ENCODE measurements at places on chromosomes 6 and 20.

DNA sequence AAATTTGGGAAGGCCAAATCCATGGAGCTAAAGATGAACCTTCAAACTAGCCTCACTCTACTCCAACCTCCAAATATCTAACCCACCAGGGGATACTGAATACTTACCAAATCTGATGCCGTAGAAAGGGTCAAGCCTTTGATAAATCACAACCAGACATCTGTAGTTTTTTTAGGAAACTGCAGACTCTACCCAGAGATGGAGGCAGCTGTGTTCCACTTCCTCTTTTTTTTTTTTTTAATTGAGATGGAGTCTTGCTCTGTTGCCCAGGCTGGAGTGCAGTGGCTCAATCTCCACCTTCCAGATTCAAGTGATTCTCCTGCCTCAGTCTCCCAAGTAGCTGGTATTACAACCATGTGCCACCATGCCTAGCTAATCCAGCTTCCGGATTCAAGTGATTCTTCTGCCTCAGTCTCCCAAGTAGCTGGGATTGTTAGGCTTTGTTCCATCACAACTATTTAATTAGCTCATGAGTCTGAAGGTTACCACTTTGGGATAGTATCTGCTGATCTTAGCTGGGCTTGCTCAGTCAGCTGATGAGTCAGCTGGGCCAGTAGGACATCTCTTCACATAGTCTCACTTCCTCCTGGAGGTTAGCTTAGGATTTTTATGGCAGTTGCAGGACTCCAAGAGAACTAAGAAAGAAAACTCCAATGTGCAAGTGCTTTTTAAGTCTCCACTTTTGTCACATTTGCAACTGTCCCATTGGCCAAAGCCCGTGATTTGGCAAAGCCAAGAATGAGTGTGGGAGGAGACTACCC is 13.3 kb downstream of the FRK start:
- no peak for DNase-seq
- no peak overlapping the region for H3K27ac ChIP-seq
- no peaks in the 10 kb centered on the region for H3K4me1 ChIP-seq

DNA sequence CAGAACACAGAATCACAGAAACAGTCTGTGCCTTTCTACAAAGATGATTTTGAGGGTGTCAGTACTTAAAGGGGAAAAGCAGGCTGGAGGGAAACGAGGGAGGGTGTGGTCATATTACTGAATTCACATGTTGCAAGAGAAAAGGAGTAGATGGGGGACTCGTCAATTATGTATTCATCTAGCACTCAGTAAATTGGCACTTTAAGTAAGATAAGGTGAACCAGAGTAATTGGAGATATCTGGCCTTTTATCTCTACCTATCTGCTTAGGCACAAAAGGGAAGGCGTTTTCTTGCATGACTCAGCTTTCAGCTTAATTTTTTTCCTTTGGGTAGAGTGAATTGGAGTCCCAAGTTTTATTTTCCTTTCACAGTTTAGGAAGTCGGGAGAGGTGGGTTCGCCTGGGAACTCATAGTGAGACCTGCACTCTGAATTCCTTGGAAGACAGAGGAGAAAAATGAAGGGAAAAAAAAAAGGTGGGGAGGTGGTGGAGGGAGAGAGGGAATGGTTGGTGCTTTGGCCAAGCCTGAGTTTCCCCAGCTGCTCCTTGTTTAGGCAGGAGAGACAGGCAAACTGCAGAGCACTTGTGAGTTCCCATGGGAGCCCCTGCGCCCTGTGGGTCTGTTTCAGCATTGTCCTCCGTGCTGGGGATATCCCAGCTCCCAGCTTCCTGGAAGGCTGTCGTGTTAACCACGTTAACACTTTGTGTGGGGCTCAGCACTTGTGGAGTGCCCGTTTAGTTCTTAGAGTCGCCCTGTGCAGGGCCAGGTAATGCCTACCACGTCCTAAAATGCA is 19.7 kb upstream of the GTSF1L start:
- H3K4me1 ChIP-seq, result no peaks in the 10 kb centered on the region
- no peak overlapping the region for H3K4me3 ChIP-seq
- peaks cover 42% of the 10 kb centered on the region for H3K27me3 ChIP-seq
- H3K27ac ChIP-seq, result no peak overlapping the region
- DNase-seq, result no peak

DNA sequence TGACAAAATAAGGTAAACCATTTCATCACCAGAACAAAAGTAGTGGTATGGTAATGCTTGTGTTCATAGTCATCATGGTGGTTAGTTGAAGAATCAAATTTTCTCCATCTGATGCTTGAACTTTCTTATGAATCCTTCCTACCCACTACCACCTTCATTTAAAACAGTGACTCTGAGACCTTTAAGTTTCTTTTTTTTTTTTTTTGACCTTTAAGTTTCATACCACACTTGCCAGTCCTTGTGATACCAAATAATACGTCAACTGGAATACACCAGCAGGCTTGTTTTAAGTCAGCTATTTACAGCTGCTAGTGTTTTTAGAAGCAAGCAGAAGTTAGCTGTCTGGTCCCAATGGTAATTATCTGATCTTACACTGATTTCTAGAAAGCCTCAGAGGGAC is 413.4 kb upstream of the SOX4 start:
- peaks cover 3% of the 10 kb centered on the region for H3K36me3 ChIP-seq
- H3K4me3 ChIP-seq, result no peak overlapping the region
- H3K4me1 ChIP-seq, result no peaks in the 10 kb centered on the region
- no peak overlapping the region for H3K27ac ChIP-seq

DNA sequence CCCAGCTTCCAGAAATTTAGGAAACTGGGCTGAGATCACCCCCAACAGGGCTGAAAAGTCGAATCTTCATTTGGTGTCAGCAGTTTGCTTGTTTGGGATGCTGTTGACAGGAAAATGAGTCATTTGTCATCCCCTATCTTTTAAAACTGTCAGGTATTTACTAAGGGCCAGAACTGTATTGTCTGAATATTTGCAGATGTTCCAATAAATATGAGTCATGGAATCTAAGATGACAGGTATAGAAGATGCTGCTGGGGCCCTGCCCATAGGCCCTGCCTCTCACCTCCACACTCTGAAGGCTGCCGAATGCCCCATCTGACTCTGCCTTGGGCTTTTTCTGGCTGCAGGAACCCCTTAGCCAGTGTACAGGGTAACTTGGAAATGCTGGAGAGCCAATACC is 3.9 kb downstream of the ETV7 start:
- no peak for DNase-seq
- no peaks in the 10 kb centered on the region for H3K36me3 ChIP-seq
- peaks cover 17% of the 10 kb centered on the region for H3K4me1 ChIP-seq

DNA sequence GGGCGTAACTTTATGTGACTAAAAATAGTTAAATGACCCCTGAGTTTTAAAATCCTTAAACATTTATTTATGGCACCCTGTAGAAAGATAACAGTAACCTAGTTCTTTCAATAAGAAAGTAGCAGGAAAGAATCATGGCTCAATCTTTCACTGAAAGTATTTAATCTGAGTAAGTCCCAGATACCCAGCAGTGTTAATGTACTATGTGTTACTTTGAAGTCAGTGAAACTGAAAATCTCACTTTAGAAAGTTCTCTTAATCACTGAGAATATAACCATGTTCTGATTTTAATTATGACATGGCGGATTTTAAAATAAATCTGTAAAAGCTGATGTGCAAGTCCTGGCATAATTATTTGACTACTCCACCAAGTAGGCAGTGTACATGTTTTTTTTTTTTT is 8.1 kb upstream of the HEY2 start:
- H3K27me3 ChIP-seq, result no peaks in the 10 kb centered on the region
- H3K36me3 ChIP-seq, result peaks cover 3% of the 10 kb centered on the region

GRCh38 chr6:167764215-167764614 is 62.5 kb upstream of the AFDN start:
- no peak overlapping the region for H3K27ac ChIP-seq
- H3K4me1 ChIP-seq, result peaks cover 10% of the 10 kb centered on the region
- peaks cover 35% of the 10 kb centered on the region for H3K27me3 ChIP-seq
- no peaks in the 10 kb centered on the region for H3K36me3 ChIP-seq
- no peak overlapping the region for H3K4me3 ChIP-seq
- no peak for DNase-seq

GRCh38 chr20:11935212-11936154 is 17.8 kb downstream of the BTBD3 start:
- H3K27ac ChIP-seq, result no peak overlapping the region
- DNase-seq, result no peak
- no peaks in the 10 kb centered on the region for H3K36me3 ChIP-seq
- H3K4me1 ChIP-seq, result no peaks in the 10 kb centered on the region

DNA sequence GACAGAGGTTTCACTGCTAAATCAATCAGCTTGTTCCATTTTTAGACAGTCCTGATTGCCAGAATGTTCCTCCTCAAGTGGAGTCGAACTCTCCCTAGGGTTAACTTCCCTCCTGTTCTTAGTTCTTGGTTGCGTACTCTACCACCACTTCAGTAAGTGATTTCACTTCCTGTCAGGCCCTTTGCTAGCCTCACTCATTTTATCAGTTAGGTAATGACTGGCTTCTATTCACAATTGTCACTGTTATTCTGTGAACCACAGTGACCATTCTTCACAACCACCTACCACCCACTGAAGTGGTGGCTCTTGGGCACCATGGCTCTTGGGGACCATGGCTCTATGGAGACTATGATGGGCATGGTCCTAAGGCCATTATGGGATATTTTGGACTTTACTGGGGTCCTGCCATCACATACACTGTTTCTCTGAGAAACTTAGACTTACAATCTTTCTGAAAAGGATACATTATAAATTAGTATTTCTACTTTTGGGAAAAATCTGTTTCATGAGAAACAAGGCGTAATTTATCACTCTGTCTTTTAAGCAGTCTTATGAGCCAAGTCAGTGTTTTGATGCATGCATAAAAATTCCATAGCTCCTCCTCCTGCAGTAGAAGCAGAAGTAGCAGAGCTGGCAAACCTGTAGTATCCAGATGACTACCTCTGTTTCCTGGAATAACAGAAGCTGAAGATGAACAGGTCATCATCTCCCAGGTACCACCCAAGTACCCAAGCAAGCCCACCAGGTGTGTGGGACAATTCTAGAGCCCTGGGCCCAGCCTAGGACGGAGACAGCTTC is 66.3 kb downstream of the ATXN1 start:
- peaks cover 2% of the 10 kb centered on the region for H3K36me3 ChIP-seq
- no peak for DNase-seq
- H3K27me3 ChIP-seq, result no peaks in the 10 kb centered on the region
- H3K27ac ChIP-seq, result peak overlapping the region; percentile 51
- peaks cover 37% of the 10 kb centered on the region for H3K4me1 ChIP-seq

DNA sequence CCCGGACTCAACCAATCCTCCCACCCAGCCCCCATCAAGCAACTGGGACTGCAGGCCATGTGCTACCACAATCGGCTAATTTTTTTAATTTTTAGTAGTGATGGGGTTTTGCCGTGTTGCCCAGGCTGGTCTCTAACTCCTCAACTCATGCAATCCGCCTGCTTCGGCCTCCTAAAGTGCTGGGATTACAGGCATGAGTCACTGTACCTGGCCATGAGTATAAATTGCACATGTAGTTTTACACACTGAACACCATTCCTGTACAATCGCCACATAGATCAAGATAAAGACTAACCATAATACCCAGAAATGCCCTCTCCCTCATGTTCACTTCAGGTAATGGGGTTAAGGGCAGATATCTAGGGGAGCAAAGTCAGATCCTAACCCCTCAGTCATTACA is 26.4 kb downstream of the TRPC4AP start:
- H3K4me1 ChIP-seq, result peaks cover 60% of the 10 kb centered on the region
- no peak for DNase-seq
- no peaks in the 10 kb centered on the region for H3K27me3 ChIP-seq
- H3K27ac ChIP-seq, result no peak overlapping the region

DNA sequence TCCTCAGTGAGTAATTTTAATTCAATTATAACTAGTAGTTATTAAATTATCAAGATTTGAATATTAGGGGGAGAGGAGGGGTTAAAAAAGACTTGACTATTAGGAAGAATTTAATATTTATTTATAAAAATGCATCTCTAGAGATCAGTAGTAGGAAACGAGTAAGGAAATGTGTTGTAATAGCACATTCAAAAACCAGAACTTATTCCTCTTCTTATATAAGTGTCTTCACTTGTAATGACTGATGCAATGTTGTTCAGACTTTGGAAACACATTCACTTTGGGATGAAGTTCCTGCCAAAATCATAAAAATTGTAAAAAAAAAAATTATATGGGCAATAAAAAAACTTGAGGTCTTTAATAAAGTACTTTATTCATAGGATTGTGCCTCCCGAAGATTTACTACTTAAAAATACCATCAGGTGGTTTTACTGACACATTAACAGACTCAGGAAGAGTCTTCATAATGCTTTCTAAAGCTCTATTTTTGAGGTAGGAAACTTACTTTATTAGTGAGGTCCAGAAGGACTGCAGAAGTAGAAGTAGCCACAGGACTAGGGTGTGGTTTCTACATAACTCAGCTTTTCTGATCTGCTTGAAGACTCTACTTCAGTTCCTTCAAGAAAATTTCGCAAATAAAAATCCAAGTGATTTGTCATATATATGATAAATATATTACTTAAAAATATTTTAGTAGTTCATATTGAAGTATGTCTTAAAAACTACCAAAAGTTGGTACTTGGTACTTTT is 59.8 kb downstream of the CCDC170 start:
- H3K27ac ChIP-seq, result no peak overlapping the region
- DNase-seq, result no peak
- no peaks in the 10 kb centered on the region for H3K4me1 ChIP-seq

DNA sequence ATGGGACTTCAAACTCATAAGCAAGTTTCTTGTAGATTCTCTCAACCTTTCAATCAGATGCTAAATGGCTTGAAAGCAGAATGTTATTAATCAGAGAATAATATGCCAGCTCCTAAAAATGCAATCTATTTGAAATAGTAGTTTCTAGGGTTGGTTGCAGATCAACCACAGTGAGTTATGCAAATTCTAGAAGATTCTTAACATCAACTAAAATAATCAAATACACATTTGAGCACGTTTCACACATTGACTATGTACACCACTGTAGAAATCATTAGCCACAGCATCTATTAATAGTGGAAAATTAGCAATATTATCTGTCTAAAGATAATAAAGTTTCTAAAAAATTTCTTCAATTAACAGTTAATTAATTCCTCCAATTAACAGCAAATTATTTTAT is 141.9 kb upstream of the GJE1 start:
- no peaks in the 10 kb centered on the region for H3K36me3 ChIP-seq
- no peak for DNase-seq
- no peaks in the 10 kb centered on the region for H3K27me3 ChIP-seq
- H3K4me3 ChIP-seq, result no peak overlapping the region
- peaks cover 5% of the 10 kb centered on the region for H3K4me1 ChIP-seq
